Cardiac septum (tissue), 1 donor: ENCODE measurements at places on chromosomes 5 and 9. TPM values are rescaled to one million over a fixed set of nuclear protein-coding genes. Genes with fewer than 3 reads are reported as not detected.

- DNase-seq: no peak
Measured at GRCh38 chr5:135710045-135710675, 124.3 kb upstream of the SLC25A48 start.

The PCDHAC2 gene
- 0.67 TPM for total RNA-seq

DNA sequence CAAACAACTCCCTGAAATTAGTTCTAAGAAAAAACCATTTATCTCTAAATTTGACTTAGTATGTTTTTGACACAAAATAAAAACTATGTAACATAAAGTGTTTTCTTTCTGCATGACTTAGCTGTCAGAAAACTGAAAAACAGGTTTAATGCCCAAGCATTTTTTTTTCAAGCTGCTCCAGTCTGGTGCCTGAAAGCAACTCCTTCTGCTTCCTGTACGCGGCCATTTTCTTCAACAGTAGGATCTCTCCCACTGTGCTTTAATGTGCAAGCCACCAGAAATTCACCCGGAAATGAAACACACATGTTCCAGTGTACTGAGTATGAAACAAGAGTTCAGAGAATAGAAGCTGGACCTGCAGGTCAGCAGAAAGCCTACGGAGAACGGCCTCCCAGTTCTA is 161.2 kb downstream of the MED27 start:
- no peak for DNase-seq

The C5orf58 gene
- total RNA-seq: not detected

- no peak for DNase-seq
Measured at GRCh38 chr5:17838469-17838868, 204.2 kb downstream of the TAF11L14 start.

GRCh38 chr9:13360188-13360587 is 80.7 kb upstream of the MPDZ start:
- DNase-seq: no peak
